ENCODE measurements at places on chromosomes 12 and 14.
A peak's percentile ranks its signal among the peaks of the same experiment; 100 is the strongest.

GRCh38 chr14:89232265-89233070, 184.6 kb downstream of the FOXN3 start:
- DNase-seq: no peak

DNA sequence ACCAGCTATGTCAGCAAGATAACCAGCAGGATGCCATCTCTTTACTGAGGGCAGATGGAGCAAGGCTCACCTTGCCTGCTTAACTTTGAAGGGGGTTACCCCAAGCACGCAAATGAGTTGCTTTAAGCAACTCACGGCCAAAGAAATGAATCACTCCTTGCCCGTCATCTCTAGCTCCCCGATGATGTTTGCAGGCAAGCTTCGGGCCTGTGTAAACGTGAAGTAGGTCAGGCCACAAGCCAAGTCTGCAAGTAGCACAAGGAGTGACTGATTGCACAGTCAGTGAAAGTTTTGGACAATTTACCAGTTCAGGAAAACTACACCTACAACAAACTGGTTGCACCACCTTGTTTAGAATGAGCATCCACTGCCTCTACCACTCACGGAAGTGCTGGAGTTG, 699.7 kb upstream of the TBX3 start:
- no peak for DNase-seq

- DNase-seq: no peak
Observed at GRCh38 chr14:22497671-22498093, 91.3 kb downstream of the DAD1 start.

DNA sequence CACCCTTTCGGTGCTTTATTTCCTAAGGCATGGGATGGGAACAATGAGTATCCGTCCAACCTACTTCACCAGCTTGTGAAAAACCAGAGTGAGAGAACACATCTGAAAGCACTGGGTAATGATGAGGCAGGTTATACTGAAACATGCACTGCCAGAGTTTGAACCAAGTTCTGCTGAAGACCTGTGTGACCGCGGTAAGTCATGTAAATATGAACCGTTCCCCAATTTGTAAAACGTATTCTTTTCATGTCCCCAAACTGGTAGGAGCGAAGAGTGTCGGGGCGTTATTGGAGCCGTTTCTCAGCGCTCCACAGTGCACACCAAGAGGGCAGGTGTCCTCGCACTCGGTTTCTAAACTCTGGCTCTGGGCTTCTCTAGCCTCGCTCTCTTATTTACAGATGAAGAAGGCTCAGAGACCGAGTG, 788 bp upstream of the NGDN start:
- no peak for DNase-seq

DNA sequence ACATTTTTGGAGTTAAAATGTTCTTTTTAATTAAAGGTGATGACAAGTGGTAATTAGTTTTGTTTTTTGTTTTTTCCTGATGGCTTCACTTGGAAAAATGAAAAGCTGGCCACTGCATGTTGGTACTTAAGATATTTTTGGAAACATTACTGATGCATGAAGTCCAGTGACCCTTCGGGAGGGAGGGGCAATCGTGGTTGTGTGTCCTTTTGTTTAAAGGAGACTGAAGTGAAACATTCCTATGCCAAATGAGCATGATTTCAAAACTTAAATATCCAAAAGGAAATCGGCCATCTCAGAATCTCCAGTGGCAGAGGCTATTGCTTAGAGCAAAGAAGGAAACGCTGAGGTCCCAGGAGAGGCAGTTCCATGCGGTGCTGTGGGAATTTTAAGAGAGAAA, 20.1 kb downstream of the LTBP2 start:
- no peak for DNase-seq

GRCh38 chr14:96861568-96862310, 64.6 kb downstream of the VRK1 start:
- no peak for DNase-seq

GRCh38 chr14:91416744-91417119, 888 bp downstream of the CCDC88C start:
- DNase-seq: no peak

DNA sequence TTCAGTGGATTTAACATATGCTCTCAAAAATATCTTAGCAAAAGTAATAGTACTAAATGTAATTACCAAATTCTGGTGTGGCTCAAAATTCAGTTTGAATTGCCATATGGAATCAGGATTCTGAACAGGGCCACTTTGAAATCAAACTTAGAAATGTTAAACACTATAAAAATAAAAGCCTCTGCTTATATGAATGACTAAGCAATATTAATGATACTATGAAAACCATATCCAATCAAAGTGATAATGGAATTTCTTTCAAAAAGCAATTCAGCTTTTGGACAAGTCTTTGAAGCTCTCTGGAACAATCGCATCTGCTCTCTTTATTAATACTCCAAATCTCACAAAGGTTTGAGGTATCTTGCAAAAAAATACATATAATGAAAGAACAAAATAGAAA, 51.6 kb downstream of the ERGIC2 start:
- DNase-seq: no peak

DNA sequence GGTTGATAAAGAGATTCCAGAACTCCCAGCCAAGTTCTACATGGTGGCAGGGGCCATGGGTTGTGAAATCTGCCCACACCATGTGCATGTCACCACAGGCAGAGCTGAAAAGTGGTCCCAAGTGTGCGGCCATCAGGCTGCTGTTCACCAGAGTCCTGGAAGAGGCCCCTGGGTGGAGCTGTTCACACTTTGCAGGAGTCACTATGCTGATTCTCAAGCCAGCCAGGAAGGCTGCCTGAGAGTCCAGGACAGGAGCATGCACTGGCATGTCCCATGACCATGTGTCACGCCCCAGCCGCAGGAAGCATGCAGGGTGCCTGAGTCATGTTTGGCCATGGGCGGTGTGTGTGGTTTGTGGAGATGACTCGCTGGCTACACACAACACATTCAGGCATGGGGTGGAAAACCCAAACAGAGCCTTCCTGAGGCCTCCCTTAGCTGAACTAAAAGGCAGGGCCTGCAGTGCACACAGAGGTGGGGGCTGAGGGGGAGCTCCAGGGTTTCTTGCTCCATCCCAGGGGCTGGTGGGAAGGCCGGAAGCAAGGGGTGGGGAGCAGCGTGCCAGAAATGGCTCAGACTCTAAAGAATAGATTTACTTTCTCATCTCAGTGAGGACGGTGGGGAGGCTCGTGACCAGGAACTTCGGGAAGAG, 19.4 kb downstream of the ABCB9 start:
- DNase-seq: no peak

GRCh38 chr14:69460093-69460701, 24.3 kb upstream of the PLEKHD1 start:
- DNase-seq: peak; percentile 85

GRCh38 chr14:30521899-30522736, 36.8 kb upstream of the G2E3 start:
- peak; percentile 88 for DNase-seq

- no peak for DNase-seq
Observed at GRCh38 chr14:42277840-42278239, 671.2 kb downstream of the LRFN5 start.

GRCh38 chr12:29734734-29735133, 49.0 kb downstream of the TMTC1 start:
- DNase-seq: no peak

GRCh38 chr12:121892673-121893561, 4.3 kb downstream of the PSMD9 start:
- no peak for DNase-seq

GRCh38 chr14:68247676-68248268, 428.2 kb downstream of the RAD51B start:
- no peak for DNase-seq

DNA sequence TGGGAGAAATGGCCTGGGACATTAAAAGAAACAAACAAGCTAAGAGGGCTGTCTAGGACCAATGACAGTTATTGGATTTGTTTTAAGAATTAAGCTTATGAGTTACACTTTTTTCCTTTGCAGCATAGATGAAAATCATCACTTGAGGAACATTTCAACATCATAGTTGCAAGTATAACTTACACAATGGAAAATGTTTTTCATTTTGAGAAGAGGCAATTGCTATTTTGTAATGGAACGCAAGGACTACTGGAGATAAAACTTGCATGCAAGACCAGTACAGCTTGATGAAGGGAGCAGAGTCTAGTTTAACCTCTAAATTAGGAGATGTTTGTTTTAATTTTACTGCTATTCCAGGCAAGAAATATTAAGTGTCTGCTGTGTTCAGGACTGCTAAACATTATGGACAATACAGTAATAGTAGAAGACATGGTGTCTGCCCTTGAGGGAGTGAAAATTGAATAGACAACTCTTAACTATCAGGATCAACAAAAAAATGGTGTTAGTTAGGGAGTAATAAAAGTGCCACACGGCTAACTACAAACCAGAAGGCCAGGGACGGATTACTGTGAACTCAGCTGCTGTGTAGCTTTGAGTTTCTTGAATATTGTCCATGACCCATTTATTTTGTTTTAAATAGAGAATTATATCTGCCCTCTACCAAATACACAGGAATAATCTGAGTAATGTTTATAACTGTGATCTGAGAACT, 374.5 kb downstream of the RAD51B start:
- no peak for DNase-seq

- no peak for DNase-seq
Observed at GRCh38 chr12:55126106-55126505, at the start of gene OR9K2. OR9K2 (plus strand) TSS chr12:55126406; CDS start chr12:55129835, 3,429 bp downstream.

DNA sequence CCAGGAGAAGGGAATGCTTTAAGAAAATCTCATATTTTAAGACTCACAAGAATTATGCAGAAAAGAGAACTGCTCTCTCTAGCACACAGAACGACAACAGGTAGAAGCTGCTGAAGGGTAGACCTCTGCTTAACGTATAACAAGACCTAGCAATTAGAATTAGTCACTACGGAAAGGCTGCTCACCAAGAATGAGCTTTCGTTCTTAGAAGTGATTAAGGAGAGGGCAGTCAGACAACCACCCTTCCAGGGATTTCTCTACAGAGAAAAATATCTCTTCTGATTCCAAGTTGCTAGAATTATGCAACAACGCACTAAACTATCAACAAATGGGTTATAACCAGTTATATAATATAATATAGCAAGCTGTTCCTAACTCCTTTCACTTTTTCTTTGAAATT, 18.6 kb downstream of the LRIG3 start:
- DNase-seq: no peak

DNA sequence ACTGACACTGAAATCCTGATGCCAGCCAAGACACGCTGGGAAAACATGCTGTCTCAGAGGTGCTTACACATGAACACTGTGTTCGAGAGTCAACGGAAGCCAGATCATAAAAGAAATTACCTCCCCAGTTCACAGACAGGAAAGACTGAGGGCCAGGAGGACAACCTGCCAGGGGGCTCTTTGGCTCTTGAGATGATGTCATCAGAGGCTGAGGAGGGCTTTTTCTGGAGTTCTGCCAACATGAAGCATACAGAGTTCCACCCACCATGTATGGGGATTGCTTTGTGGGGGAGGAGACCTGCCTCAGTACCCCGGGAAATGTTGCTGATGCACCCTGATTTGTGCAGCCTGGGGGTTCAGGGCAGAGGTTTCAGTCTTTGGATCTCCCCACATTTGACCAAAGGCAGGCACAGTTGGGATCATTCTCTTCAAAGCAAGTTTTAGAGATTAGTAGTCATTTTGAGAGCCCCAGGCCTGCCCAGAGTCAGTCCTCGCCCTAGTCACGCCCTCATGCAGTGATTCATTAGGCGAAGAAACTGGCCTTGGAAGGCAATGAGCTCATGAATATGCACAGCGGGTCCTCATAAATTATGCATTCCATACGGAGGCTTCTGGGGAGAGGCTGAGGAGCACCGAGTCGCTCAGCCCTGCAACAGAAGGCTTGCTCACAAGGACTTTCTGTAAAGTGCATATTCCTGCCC, 34.9 kb upstream of the EML1 start:
- DNase-seq: no peak

- DNase-seq: no peak
Observed at GRCh38 chr12:119181944-119182343, 3.2 kb downstream of the HSPB8 start.

DNA sequence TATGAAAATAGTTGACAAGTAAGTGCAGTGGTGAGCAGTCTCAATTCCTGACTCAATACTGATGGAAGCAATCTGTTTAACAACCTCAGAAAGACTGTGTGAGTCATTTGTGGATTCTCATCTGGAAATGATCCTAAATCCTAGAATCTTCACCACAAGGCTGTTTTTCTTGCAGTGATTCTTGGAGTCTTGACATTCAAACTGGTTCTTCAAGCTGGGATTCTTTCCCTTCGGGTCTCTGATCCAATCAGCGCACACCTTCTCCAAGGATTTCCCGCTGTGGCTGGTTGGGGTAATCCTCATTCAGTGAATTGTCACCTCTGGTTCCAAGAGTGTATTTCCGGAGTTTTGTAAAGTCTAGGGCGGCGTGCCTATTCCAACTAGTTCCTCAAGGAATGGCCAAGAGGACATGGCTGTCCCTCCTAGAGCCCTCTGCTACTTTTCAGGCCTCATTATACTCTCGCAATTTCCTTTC, 37.7 kb upstream of the FOXJ2 start:
- no peak for DNase-seq

DNA sequence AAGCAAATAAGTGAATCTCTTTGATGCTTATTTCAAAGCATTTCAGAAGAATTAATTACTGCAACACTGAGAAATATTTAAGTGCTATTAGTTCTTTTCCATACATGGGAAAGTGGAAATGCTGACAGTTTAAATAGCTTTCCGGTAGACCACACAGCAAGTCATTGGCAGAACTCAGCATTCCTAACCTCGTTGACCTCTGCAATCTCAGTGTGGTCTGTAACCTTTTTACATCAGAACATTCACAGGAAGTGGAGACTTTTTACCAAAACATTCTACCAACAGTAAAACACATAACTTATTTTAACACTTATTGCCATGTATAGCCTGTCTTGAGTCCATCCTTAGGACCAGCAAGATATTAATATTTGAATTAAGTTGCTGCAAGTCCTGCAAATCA, 249.5 kb upstream of the DCN start:
- no peak for DNase-seq

- DNase-seq: no peak
Observed at GRCh38 chr14:103734081-103734888, 18.7 kb downstream of the ZFYVE21 start.

DNA sequence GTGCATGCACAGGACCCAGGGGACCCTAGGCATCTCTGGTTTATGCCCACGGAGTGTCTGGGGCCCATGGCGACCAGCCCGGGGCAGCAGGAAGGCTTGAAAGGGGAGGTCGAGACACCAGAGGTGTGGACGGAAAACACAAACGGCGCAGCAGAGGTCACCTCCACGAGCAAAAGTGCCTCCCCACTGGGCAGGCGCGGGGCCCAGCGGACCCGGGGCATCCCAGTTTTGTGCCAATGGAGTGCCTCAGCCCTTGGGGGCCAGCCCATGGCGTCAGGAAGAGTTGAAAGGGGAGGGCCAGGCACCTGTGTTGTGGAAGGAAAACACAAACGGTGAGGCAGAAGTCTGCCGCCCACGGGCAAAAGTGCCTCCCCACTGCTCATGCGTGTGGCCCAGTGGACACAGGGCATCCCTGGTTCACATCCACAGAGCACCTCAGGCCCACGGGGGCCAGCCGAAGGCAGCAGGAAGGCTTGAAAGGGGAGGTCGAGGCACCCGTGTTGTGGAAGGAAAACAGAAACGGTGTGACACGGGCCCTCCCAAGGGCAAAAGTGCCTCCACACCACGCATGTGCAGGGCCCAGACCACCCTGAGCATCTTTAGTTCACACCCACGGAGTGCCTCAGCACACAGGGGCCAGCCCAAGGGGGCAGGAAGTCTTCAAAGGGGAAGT, 378.8 kb downstream of the ALG10 start:
- no peak for DNase-seq
